ENCODE measurements at places on chromosomes 5 and 9.
A peak's percentile ranks its signal among the peaks of the same experiment; 100 is the strongest.

- no peak for DNase-seq
These were observed 683.3 kb downstream of the MAT2B start for GRCh38 chr5:164188733-164189148.

DNA sequence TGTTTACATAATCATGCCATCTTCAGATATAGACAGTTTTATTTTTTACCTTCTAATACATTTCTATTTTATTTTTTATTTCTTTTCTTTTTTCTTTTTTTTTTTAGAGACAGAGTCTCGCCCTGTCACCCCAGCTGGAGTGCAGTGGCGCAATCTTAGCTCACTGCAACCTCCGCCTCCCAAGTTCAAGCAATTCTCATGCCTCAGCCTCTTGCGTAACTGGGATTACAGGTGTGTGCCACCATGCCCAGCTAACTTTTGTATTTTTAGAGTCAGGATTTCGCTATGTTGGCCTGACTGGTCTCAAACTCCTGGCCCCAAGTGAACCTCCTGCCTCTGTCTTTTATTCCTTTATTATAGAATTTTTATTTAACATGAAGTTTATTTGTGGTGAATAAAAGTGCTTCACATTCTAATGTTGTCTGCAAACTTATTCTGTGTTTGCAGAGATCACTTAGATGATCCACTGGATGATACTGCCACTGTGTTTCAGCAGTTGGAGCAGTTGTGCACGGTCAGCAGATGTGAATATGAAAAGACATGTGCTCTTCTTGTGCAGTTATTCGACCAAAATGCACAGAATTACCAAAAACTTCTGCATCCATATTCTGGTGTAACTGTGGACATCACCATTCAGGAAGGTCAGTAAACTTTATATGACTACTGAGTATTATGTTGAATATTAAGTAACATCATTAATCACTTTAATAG, 62.2 kb downstream of the RANBP17 start:
- DNase-seq, result no peak

- DNase-seq, result no peak
These were observed 71.1 kb upstream of the PITX1 start for GRCh38 chr5:135105105-135105484.

DNA sequence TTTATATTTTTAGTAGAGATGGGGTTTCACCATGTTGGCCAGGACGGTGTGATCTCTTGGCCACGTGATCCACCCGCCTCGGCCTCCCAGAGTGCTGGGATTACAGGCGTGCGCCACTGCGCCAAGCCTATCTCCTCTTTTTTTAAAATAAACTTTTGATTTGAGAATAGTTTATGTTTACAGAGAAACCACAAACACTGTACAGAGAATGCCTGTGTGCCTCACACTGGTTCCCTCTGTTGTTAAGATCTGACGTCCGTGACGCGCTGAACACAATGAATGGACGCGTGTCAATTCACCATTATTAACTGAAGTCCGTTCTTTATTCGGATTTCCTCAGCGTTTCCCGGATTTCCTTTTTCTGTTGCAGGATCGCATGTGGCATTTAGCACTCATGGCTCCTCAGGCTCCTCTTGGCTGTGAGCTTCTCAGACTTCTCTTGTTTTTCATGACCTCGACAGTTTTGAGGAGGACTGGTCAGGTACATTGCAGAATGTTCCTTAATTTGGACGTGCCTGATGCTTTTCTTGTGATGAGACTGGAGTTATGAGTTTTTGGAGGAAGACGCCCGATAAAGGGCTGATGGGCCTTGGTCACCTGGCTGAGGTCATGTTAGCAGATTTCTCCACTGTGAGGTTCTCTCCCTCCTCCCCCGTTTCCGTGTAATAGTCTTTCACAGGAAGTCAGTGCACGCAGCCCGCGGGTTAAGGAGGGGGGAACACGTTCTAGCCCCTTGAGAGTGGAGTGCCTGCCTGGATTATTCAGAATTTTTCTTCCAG, 69.6 kb downstream of the ANKRD33B start:
- DNase-seq, result peak; percentile 82

GRCh38 chr5:161086461-161086860, 234.4 kb upstream of the ATP10B start:
- no peak for DNase-seq

DNA sequence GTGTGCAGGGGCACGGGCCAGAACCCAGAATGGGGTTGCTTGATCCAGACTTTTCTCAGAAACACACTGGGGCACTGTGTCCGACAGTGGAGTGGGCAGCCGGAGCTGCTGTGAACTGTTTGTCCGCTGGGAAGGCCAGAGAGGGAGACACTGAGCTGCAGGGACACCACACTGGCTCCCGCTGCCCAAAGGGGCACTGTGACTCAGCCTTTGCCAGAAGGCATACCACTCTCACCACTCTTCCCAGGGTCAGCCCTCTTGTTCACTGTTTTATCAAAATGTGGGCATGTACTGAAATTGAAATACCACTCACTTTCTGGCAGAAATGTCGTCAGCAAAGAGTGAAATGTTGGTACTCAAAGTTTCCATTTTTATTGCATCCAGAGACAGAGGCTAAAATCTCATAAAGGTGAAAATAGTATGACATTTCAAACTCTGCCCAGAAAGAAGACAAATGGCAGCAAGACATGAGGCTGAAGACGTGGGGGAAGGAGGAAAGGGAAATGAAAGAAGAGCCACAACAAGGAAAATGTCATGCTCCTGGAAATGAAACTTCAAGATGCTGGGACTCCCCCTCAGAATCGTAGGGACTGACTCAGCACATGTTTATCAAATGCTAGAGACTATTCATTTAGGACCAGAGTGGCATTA, 4.5 kb upstream of the IL7R start:
- DNase-seq, result peak; percentile 74

DNA sequence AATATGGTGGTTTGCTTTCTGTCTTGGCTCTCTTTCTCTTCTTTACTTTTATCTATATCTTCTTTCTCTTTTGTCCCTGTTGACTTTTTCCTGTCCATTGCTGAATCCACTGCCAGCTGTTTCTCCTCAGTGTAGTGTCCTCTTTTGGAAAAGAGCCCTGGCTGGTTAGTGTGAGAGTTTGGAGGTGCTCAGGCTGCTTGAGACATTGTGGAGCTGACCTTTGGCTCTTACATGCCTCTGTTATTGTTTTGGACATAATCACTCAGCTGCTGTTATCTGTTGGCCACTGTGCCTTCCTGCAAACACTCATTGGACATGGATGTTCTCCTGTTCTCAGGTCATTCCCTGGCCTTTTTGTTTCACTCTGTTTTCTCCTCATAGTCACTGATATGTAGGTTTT, 295.4 kb upstream of the RIOK2 start:
- no peak for DNase-seq

DNA sequence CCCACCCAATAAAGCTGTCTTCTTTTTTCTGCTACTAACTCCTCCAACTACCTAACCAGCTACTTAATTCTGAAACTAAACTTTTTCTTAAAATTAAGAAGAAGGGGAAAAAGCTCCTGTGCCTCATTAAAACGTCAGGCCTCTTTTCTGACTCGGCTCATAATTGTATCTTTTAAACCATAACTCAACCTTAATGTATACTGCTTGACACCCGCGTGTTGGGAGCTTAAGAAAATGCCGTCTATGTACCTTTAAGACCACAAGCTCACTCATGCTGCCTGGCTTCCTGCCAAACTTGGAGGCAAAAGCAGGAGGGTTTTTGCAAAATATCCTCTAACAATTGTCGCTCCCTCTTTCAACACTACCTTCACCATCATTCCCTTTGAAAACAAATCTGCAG, 5.0 kb downstream of the EBF1 start:
- peak; percentile 94 for DNase-seq

GRCh38 chr9:127159325-127159801, 36.9 kb upstream of the ANGPTL2 start:
- no peak for DNase-seq

DNA sequence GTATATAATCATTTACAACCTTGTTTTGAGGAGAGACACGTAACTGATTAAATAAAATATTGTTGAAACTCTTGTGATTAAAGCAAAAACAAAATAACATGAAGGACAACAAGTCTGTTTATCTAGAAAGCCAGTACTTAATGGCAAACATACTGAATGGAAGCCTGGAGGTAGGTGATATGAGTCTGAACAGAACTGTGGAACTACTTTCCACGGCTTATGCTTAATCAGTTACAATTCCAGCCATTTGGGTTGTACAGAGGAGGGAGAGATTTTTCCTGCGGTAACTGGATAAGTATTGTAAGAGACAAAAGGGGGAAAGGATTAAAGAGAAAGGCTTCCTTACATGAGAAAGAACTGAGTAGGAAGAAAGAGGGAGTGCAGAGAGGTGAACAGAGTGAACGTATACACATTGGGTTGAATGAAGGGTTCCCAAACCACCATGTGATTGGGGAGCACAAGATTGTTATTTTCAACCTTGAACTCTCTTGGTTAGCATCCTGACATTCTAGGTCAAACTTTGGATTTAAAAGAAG, 4.4 kb downstream of the TMED7 start:
- no peak for DNase-seq

DNA sequence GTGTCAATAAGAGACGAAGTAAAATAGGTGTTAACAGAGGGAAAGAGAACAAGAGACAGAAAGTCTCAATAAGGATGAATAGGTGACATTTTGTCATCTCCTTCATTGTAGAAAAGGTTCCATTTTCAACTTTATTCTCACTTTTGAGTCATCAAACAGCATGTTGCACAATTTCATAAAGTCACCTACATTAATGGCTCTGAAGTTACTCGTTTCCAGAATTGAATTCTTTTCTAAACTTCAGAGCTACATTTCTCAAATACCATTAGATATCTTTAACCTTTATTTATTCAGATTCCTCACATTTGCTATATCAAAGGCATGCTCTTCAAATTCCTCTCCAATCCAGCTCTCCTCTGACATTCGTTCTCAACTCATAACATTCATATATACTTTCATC, 13.1 kb downstream of the ADAMTS6 start:
- DNase-seq, result no peak

- DNase-seq, result peak; percentile 94
These were observed at the start of gene SNAPC4 for GRCh38 chr9:136400038-136400834. Gene SNAPC4 (minus strand): TSS chr9:136400170. CDS start chr9:136398428, 1,742 bp downstream.

DNA sequence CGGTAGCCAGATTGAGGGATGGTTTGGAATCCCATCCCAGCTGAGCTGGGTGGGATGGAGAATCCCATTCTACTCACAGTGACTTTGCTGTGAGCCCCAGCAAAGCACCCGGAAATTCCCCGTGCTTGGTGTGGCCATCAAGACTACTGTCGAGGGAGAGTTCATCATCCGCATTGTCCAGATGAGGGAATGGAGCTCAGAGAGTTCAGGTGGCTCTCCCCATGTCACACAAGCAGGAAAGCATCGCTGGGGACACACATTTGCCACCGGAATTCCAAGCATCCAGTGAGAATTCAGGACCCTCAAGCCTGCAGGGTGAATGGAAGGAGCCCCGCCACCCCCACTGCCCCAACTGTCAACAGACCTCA, 54.4 kb downstream of the HRH2 start:
- no peak for DNase-seq

DNA sequence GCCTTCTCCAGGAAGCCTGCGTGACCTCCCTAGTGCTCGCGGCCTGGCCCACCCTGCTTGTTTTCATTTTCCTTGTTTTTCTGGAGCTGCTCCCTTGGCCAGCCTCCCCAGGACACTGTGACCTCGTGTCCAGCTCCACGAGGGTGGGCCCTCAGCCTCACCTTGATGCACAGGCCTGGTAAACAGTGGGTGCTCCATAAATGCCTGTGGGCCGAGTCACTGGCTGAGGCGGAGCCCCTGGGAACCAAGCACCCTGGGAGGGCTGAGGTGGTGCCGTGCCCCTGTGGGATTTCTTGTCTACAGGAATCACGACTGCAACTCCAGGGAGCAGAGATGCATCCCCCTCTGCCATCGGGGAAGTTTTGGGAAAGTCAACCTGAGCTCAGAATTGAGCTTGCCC, 17.2 kb downstream of the FAM163B start:
- DNase-seq, result no peak

DNA sequence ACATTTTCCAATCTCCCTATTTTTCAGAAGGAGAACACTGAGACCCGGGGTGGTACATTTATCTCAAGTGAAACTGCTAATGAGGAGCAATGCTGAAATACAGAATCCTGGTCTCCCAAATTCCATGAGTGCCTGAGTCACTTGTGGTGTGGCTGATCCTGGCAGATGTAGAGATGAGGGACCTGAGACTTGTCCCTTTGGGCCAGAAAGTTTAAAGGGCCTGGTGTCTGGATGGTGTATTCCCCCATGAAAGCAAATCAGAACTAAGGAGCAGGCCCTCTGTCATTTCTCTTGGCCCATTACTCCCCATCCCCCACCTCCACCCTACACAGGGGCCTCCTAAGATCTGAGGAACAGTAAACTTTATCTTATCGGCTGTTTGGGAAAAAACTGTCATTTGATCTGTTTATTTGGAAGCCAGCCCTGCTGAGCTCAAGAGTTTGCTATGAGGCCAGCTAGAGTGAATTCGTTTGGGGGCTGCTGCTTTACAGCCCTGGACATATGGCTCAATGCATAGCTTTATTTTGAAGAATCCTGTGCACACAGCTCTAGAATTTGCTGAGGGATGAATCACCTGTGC, 140.3 kb downstream of the LHFPL2 start:
- no peak for DNase-seq

- no peak for DNase-seq
These were observed 16.6 kb downstream of the SPTLC1 start for GRCh38 chr9:92098638-92099037.

DNA sequence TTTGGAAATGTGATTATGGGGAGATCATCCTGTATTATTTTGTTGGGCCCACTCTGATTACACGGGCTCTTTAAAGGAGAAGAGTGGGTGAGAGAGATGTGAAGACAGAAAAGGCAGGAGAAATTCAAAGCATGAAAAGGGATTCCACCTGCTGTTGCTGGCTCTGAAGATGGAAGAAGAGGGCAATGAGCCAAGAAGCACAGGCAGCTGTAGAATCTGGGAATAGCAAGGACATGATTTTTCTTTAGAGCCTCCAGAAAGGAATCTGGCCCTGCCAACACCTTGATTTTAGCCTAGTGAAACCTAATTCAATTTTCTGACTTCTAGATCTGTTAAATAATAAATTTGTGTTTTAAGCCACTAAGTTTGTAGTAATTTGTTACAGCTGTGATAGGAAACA, 11.3 kb downstream of the C9 start:
- no peak for DNase-seq

DNA sequence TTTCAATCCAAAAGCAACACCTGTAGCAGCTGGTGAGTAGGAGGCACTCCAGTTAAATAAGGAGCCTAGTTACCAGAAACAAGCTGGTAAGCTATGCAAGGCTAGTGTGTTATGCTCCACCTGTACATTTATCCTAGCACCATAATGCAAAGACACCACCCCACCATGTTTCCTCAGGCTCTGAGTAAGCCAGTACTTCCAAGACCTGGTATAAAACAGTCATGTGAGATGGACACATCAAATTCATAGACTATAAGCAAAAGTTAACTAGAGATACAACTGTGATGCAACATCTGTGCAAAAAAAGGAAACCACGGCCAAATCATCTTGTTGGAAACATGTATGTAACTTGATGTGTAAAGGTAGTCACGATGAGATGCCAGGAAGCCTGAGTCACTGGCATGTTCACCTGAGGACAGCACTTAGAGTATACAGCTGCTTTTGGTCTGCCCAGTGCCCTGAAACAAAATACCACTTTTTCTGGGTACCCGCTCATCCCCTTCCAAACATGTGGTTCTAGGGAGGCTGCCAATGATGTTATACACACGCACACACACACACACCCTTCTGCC, 66.1 kb downstream of the CDK5RAP2 start:
- DNase-seq, result no peak
